ENCODE measurements at places on chromosomes 6 and 20.

DNA sequence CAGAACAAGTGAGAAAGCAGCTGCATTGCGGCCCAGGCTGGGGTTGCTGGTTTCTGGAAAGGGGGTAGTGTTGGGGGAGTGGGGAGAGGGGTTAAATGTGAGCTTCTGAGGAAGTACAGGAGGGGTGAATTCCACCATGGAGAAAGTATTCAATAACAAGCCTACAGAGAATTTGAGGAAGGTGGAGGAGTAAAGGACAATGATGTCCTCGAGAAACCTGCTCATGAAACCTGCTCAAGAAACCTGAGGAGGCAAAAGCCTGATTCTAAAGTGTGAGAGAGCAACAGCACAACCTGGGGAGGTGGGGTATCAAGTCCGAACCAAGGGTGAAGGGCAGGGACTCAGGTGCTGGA, 138.3 kb upstream of the ESR1 start:
- no peak for DNase-seq

GRCh38 chr6:92415656-92416055, 1003.7 kb downstream of the EPHA7 start:
- DNase-seq = no peak

GRCh38 chr20:44166477-44166876, 20.5 kb downstream of the JPH2 start:
- peak; percentile 80 for DNase-seq

DNA sequence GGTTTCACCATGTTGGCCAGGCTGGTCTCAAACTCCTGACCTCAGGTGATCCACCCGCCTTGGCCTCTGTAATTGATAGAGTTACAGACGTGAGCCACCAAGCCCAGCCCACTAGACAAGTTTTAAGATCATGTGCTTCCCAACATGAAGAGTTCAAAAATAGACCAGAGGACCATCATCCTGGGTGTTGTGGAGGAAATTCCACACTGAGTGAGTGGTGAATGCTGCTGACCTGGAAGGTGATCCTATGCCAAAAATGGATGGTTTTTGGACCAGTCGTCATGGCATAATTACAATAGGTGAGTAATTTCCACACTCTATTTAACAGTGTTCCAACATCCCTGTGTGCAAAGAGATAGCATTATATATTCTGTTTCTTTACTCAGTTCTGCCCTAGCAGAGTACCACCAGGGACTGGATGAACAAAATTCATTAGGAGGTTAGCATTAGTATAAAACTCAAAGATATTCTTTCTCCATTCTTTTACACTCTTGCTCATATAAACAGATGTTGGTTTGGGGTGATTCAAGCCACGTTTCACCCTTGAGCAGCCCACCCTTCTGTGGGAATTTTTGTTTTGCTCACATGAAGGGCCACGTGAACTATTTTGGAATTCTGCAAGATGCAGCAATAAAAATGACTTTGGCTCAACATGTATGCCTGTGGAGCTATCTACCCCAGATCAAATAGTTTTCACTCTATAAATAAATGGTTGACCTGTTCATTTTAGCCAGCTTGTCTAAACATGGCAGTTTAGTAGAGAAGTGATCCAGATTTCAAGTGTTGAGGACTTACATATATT, 206.2 kb upstream of the TCF21 start:
- no peak for DNase-seq

DNA sequence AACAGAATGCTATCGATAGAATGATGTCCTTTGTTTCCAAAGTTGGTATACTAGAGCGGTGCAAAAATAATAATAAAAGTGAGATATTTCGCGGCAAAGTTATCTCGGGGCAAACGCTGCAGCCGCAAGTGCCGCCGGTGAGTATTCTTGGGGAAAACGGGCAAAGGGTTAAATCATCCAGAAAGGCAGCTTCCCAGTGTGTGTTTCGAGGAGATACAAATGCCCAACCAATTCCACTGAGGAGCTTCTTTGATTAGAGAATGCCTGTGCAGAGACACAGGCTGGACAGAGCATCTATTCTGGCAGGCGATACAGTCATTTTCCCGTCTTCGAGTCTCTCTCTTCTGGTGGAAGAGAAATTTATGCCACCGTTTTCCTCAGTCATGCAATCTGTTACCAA, 58.0 kb upstream of the MPC1 start:
- no peak for DNase-seq

GRCh38 chr20:40844332-40844731, 155.3 kb upstream of the MAFB start:
- DNase-seq = no peak

DNA sequence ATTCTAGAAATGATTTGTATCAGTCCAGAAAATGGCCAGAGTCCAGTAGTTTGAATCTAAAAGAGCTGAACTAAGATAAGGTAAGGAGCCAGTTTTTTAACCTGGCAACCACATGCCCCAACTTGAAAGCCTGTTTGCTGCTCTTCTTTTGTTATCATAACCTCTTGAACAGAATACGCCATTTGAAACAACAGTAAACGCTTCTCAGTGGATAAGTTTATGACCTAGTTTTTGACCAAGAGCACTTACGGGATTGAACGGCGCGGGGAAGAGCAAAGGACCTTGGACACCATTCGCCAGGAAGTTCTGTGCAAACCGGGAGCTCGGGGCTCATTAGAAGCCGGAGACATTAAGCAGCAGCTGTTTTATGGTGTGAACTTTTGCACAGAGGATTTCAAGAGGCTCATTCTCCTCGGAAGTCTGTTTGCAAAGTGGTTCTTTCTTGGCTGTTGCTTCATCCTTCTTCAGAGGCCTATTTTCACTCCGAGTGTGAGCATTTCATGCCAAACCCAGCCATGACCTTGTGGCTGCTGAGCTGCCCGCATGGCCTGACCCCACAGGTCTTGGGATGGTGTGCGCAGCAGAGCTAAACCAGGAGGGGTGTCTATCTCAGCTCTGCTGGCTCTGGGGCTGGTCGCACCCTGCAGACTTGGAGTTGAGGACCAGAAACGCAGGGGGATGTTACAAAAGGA, 215.1 kb downstream of the SOX4 start:
- no peak for DNase-seq

- no peak for DNase-seq
These were observed 257.7 kb downstream of the CDKAL1 start for GRCh38 chr6:20791944-20792343.

DNA sequence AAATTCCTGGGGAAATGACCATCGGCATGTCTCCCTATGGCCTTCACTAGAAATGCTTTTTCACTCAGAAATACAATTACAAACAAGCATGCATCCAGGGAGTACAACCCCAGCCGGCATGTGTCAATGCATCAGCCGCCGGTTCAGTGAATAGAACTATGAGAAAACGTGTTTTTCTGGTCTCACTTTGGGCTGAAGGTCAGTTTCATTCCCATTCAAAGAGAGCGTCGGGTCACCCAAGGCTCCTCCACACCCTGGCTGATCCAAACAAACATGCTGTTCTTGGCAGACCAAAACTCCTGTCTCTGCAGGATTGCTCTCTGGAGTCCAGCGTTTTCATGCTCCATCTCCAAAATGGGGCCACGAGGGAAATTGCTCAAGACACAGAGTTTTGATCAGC, 35.5 kb upstream of the NXT1 start:
- DNase-seq = no peak

DNA sequence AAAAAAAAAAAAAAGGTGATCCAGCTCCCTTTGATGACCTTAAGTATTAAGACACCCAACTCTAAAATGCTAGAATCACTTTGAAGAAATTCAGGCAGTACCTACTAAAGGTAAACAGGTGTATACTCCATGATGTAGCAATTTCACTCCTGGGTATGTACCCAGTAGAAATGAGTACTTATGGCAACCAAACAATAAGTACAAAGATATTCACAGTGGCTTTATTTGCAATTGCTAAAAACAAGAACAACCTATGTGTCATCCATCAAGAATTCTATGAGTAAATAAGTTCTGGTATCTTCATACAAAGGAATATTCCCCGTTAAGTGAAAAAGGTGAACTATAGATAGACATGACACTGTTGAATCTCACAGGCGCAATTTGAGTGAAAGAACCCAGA, 29.4 kb downstream of the MDGA1 start:
- no peak for DNase-seq

DNA sequence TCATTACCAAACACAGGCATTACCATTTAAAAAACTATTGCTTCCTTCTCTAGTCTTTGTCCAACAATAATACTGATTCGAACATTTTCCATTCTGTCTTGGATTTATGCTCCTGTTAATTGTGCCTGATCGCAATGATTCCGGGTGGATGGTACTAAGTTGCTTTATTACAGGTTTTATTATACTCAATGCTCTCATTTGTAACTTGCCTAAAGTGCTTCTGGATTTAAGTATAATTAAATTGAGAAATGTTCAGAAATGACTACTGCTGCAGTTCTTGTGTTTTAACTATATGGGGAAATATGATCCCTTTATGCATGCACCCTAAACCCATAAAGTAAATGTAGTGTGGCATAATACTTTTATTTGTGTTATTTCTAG, 7.2 kb downstream of the TFAP2A start:
- no peak for DNase-seq

GRCh38 chr6:1500913-1501312, 108.8 kb upstream of the FOXC1 start:
- DNase-seq = no peak

DNA sequence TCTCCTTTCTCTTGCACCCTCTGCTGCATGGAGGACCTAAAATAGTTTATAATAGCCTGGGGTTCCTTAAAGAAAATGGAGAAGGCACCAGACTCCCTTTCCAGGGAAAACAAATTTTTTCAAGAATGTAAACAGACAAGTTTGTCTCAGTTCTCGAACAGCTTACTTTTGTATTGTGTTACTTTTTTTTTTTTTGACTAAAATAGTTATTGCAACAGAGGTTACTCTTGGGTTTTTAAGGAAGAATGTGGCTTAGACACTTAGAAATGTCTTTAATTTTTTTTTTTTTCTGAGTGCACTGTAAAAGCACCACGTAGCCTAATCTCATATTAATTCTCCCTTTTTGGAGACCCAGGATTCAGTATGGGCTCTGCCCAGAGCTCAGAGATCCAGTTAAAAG, 148.7 kb upstream of the CARMIL1 start:
- no peak for DNase-seq

- DNase-seq = no peak
These were observed 100.7 kb upstream of the PTPN1 start for GRCh38 chr20:50409495-50409894.

DNA sequence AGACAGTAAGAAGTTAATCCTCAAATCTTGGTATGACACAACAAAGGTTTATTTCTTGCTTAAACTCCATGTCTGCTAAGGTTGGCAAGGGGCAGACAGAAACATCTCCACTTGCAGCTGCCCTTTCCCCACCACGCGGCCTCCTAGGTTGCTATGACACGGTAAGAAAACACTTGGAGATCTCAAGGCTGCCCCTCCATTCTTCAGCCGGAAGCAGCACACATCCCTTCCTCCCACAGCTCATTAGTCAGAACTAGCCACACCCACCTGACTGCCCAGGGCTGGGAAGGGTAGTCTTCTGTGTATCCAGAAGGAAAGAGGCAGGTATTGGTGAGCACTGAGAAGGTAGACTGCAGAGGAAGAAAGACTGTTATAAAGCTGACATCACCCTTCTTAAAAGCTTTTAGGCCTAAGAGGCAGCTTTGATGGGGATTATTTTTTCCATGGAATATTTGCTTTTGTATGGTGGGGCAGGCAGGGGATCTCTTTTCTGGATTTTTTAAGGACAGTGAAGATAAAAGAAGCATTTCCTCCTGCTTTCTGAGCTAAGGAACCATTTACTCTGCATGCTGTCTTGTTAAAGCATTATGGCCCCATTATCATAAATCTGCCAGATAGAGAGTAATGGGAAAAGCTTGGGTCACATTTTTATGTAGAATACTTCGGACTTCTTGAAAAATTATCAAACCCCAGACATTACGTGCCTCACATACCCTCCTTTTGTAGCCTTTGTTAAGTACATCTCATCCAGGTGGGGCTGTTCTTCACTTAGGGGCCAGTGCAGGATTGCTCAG, 41.6 kb downstream of the MRAP2 start:
- DNase-seq = no peak

DNA sequence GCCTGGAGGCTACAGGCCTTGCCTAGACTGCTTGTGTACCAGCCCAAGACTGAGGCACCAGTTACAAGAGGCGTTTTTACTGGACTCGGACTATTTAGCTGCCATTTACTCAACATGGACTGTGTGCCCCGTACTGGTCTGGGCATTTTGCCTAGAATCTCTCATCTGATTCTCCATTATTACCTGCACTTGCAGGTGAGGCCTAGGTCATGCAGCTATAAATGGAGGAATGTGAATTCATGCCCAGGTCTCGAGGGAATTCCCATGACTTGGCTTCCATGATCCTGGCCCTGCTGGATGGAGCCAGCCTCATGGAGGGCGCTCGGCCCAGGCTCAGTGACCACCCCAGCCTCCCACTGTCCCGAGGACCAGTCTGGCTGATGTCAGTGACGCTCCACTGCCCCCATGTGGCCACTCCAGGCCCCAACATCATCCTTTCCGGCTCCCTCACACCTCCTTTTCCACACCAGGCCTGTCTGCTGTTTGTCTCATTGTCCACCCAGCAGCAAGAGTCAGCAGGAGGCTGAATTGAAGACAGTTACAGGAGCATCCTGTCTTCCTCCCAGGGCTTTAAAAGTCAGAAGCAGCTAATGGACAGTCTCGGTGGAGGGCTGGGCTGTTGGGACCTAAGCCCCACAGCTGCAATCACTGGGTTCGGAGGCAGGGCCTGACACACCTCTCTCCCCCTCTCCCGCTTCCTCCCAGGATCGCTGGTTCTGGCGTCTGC, 8.7 kb downstream of the MMP24OS start:
- DNase-seq = no peak

DNA sequence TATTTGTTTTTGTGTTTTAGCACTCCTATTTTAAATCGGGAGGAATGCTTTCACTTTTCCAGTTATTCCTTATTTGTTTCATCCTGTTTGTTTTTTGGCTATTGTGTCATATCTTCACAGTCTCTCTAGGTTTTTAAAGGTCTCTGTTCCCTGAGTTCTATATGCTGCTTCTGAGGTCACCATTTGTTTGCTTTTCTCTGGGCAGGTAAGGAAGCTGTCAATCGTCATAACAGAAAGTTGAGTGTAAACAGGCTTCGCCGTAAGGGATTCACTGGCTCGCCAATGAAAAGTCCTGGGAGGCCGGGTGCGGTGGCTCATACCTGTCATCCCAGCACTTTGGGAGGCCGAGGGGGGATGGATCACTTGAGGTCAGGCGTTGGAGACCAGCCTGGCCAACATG, 48.7 kb upstream of the RPS6KA2 start:
- no peak for DNase-seq

- no peak for DNase-seq
These were observed 6.8 kb downstream of the HFE start for GRCh38 chr6:26094036-26094435.

DNA sequence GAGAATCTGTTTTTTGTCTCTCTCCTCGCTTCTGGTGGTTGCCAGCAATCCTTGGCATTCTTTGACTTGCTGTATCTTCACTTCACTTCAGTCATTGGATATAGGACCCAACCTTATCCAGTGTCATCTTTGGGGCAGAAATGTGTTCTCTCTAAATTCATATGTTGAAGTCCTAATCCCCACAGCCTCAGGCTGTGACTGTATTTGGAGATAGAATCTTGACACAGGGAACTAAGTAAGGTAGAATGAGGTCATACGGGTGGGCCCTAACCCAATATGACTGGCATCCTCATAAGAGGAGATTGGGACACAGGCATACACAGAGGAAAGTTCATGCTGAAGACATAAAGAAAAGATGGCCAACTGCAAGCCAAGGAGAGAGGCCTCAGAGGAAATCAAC, 51.9 kb upstream of the TPD52L1 start:
- DNase-seq = no peak
